ENCODE measurements at places on chromosomes 12 and 14. TPM values are rescaled to one million over a fixed set of nuclear protein-coding genes. Genes with fewer than 3 reads are reported as not detected.

GRCh38 chr12:6941267-6941666, 2.3 kb upstream of the RNU7-1 start:
- H3K4me3 ChIP-seq: no peak overlapping the region
- H3K27ac ChIP-seq: no peak overlapping the region
- DNase-seq: no peak
- no peaks in the 10 kb centered on the region for H3K36me3 ChIP-seq
- H3K27me3 ChIP-seq: no peaks in the 10 kb centered on the region

DNA sequence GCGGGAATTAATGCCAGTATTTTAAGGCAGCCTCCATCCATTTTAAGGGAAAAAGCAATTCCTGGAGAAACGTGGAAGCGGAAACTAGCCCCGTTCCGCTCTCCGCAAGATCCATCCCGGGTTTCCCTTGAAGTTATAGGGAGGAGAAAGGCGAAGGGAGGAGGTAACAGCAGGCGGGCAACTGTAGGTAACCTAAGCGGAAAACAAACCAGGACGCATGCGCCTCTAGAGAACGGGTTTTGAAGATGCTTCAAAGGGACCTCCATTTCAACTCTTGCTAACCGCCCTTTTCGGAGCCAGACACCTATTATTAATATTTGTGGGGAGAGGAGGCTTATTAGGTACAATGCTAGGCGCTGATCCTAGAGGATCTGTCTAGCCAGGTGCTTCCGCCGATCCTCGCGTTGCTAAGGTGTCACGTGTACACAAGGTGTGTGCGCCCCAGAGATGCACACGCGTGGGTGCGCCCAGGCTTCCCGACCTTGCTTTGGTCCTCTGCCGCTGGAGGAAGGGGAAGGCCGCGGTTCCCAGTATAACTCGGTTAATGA, 6.2 kb downstream of the TBX5 start:
- H3K36me3 ChIP-seq: no peaks in the 10 kb centered on the region
- no peak overlapping the region for H3K4me3 ChIP-seq
- no peak for DNase-seq
- H3K27ac ChIP-seq: no peak overlapping the region

GRCh38 chr12:105212438-105212837, 23.5 kb downstream of the APPL2 start:
- H3K27ac ChIP-seq: no peak overlapping the region
- no peaks in the 10 kb centered on the region for H3K27me3 ChIP-seq
- no peak overlapping the region for H3K4me3 ChIP-seq
- peaks cover 3% of the 10 kb centered on the region for H3K36me3 ChIP-seq
- peaks cover 12% of the 10 kb centered on the region for H3K4me1 ChIP-seq

- no peak overlapping the region for H3K27ac ChIP-seq
- peaks cover 8% of the 10 kb centered on the region for H3K4me1 ChIP-seq
- H3K27me3 ChIP-seq: no peaks in the 10 kb centered on the region
Observed at GRCh38 chr12:89305373-89305772, 46.9 kb downstream of the DUSP6 start.

- H3K4me3 ChIP-seq: no peak overlapping the region
- H3K36me3 ChIP-seq: no peaks in the 10 kb centered on the region
- no peaks in the 10 kb centered on the region for H3K4me1 ChIP-seq
Observed at GRCh38 chr12:74454109-74454508, 83.5 kb upstream of the ATXN7L3B start.

- no peak overlapping the region for H3K27ac ChIP-seq
- H3K4me1 ChIP-seq: no peaks in the 10 kb centered on the region
- H3K4me3 ChIP-seq: no peak overlapping the region
Observed at GRCh38 chr14:75753696-75754095, 92.7 kb downstream of the TTLL5 start.

DNA sequence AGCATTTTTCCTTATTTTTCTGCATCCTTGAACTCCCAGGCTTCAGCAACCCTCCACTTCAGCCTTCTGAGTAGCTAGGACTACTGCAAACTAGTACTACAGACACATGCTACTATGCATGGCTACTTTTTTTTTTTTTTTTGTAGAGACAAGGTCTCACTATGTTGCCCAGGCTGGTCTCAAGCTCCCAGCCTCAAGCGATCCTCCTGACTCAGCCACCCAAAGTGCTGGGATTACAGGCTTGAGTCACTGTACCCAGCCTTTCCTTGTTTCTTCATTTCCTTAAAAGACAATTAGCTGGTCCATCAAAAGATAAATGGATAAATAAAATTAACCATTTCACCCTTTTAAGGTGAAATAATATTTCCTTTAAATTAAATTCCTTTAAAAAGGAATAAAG, 205.8 kb downstream of the SPTSSA start:
- H3K27ac ChIP-seq: no peak overlapping the region
- no peak for DNase-seq
- no peak overlapping the region for H3K4me3 ChIP-seq
- no peaks in the 10 kb centered on the region for H3K27me3 ChIP-seq

DNA sequence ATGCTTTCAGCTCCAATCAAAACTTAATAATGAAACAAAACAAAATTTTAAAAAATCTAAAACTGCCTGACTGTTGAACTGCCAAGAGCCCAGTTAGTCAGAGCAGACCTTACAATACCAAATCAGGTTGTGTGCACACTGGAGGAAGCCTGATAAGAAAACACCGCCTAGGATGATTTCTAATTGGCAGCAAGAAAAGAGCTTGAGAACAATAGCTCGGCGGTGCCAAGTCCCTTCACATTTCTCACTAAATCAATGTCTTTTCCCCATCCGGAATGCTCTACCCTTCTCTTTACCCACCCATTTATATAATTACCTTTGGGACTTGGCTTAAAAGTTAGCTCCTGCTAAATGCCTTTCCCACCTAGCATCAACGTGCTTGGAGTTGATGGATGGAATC, 256.7 kb downstream of the C12orf75 start:
- no peak overlapping the region for H3K27ac ChIP-seq
- no peaks in the 10 kb centered on the region for H3K27me3 ChIP-seq
- no peaks in the 10 kb centered on the region for H3K36me3 ChIP-seq
- H3K4me3 ChIP-seq: no peak overlapping the region

DNA sequence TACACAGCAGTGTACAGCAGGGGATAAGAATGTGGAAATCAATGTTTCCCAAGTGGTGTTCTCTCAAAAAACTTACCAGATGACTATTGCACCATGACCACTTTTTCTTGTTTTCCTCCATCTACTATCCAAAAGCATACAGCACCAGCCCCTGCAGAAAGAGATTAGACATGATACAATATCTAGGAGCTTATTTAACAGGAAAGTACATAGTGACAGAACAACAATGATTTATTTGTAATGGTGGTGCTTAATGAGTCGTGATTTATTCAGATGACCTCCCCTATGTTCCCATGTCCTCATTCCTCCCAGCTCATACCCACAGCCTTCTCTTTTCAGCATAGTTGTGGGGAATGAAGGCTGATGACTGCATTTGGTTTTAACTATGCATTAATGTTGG, 413.6 kb downstream of the BTG1 start:
- DNase-seq: no peak
- H3K4me1 ChIP-seq: no peaks in the 10 kb centered on the region
- no peaks in the 10 kb centered on the region for H3K36me3 ChIP-seq
- no peak overlapping the region for H3K4me3 ChIP-seq
- H3K27me3 ChIP-seq: no peaks in the 10 kb centered on the region

GRCh38 chr14:71731096-71731495, 201.1 kb upstream of the RGS6 start:
- no peak overlapping the region for H3K4me3 ChIP-seq
- no peak overlapping the region for H3K27ac ChIP-seq
- peaks cover 18% of the 10 kb centered on the region for H3K36me3 ChIP-seq
- no peak for DNase-seq
- H3K4me1 ChIP-seq: no peaks in the 10 kb centered on the region
- H3K27me3 ChIP-seq: no peaks in the 10 kb centered on the region

GRCh38 chr12:41992022-41992421, 152.7 kb downstream of the GXYLT1 start:
- no peaks in the 10 kb centered on the region for H3K27me3 ChIP-seq
- H3K4me3 ChIP-seq: no peak overlapping the region
- DNase-seq: no peak
- H3K36me3 ChIP-seq: no peaks in the 10 kb centered on the region
- no peak overlapping the region for H3K27ac ChIP-seq

DNA sequence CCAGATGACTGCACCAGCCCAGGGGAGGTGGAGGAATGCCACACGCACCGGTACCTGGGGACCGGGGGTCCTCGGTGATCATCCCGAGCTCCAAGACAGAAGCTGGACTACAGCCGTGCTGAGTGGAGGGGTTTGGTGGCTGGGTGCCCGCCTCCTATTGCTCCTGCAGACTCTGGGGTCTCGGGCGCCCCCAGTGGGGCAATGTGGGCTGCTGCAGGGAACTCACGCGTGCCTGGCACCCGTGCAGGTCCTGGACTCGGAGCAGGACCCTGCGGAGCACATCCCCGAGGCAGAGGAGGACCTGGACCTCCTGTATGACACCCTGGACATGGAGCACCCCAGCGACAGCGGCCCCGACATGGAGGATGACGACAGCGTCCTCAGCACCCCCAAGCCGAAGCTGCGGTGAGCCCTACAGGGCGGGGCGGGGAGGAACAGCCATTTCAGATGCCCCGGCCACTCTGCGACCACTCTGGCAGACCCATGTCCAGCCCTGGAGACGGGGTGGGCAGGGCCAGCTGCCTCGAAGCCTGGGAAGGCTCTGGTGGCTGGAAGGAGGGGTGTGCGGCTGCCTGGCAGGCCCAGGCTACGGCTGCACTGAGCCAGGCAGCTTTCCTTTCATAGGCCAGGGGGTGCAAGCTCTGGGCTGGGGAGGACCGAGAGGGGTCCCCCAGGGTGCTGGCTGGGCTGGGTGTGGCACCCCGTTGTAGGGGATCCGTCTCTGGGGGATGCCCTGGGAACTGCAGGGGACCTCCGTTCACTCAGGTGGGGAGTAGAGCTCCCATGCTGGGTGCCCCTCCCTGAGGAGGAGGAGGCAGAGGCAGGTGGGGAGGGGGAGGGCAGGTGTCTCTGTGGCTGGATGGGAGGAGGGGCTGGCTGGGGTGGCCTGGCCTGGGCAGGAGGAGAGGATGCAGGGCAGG, 21.6 kb upstream of the TEX22 start:
- H3K36me3 ChIP-seq: no peaks in the 10 kb centered on the region
- no peak overlapping the region for H3K27ac ChIP-seq
- H3K4me1 ChIP-seq: no peaks in the 10 kb centered on the region
- DNase-seq: no peak
- H3K27me3 ChIP-seq: no peaks in the 10 kb centered on the region

DNA sequence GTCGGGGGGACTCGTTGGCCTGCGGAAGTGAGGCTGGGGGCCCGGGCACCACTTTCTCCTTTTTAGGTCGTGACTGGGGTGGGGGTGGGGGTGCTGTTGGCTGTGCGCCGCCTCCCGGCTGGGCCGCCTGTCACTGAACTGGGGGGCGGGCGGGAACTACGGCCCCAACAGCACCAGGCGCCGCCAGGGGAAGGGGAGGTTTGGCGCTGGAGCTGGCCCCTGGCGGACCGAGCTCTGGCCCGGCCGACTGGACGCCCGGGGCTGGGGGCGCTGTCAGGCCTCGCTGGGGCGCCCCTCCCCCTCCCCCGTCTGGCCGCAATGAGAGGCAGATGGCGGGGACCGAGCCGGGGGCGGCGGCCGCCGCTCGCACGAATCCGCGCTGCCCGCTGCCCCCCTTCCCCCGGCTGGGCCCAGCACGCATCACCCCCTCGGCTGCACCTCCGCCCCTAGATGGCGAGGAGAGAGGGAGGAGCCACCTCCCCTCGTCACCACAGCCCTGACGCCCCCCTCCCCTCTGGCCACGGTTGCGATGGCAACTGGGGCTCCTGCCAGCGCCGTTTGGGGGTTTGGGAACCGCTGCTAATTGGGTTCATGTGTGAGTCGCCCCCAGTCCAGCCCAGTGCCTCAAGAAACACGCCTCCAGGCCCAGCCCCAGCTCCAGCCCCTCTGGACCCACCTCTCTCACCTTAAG, 723 bp downstream of the NFATC4 start:
- no peaks in the 10 kb centered on the region for H3K4me1 ChIP-seq
- H3K36me3 ChIP-seq: no peaks in the 10 kb centered on the region
- no peaks in the 10 kb centered on the region for H3K27me3 ChIP-seq
- DNase-seq: no peak
- H3K4me3 ChIP-seq: peak overlapping the region; percentile 31

DNA sequence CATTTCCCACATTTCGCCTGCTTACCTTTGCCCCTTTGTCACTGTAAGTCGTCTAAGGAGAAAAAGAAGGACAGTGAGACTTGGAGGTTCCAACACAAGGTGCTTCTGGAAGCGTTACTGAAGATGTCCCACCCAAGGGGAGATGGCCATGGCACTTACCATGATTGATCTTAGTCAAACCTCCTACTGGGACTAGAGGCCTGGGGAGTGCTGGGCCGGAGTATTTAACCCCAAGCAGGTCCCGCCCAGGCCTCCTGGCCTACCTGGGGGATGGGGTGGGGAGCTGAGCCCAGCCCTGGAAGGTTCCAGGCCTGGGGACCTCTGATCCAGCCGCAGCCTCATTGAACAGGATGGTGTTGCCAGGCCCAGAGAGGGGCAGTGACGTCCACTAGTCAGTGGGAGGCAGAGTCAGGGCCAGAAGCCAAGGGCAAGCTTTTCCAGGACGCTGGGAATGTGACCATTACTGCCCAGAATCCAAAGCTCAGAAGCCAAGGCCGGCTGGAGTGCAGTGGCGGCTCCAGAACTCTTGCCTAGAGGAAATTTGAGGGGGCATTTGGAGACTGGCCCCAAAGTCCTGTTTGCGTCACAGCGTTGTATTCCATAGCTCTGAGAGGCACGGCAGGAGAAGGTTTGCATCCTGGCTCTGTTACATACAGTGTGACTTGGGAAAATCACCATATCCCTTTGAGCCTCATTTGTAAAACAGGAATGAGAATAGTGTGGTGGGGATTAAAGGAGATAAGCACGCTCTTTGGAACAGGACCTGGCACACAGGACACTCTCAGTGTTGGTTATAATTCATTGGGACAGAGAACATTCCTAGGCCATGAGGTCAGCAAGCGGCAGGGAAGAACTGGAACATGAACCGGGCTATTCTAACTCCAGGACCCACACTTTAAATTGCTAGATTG, at the start of gene HPD:
TSS of gene HPD (minus strand) at position 198 of the 911 bp plus-strand sequence. CDS start at position 162, 36 bp downstream.
- no peaks in the 10 kb centered on the region for H3K27me3 ChIP-seq
- peaks cover 52% of the 10 kb centered on the region for H3K4me1 ChIP-seq
- H3K36me3 ChIP-seq: peaks cover 24% of the 10 kb centered on the region
- peak; percentile 97 for DNase-seq
- peak within 1 kb of the TSS; percentile 61 for H3K4me3 ChIP-seq
- H3K27ac ChIP-seq: peak within 1 kb of the TSS; percentile 89

Gene MGP
- total RNA-seq: 5.8 TPM

Gene KRT80
- total RNA-seq: 0.22 TPM

Gene LRRC10
- not detected for total RNA-seq

Gene RNF212B
- total RNA-seq: not detected

Gene CLEC4C
- not detected for total RNA-seq

Gene ANG
- total RNA-seq: 433 TPM

Gene SLC38A1
- total RNA-seq: 14.8 TPM

Gene SLC2A14
- total RNA-seq: 0.18 TPM

Gene RPL41
- 1,238 TPM for total RNA-seq

Gene LRP1-AS
- not detected for total RNA-seq

Gene PPP4R4
- total RNA-seq: 4.1 TPM
